ENCODE measurements at places on chromosomes 1 and 21. TPM values are rescaled to one million over a fixed set of nuclear protein-coding genes. Genes with fewer than 3 reads are reported as not detected.

Gene S100A7A
- not detected for total RNA-seq

Gene PLEKHM2
- 81.7 TPM for total RNA-seq

Gene IGSF9
- total RNA-seq = not detected

Gene RIMKLA
- 0.06 TPM for total RNA-seq

Gene TNNI3K
- 2.8 TPM for total RNA-seq

Gene C1orf53
- total RNA-seq = 0.81 TPM

Gene KRTAP11-1
- total RNA-seq = not detected

Gene LYST
- total RNA-seq = 40.0 TPM

Gene SLAMF9
- total RNA-seq = not detected

DNA sequence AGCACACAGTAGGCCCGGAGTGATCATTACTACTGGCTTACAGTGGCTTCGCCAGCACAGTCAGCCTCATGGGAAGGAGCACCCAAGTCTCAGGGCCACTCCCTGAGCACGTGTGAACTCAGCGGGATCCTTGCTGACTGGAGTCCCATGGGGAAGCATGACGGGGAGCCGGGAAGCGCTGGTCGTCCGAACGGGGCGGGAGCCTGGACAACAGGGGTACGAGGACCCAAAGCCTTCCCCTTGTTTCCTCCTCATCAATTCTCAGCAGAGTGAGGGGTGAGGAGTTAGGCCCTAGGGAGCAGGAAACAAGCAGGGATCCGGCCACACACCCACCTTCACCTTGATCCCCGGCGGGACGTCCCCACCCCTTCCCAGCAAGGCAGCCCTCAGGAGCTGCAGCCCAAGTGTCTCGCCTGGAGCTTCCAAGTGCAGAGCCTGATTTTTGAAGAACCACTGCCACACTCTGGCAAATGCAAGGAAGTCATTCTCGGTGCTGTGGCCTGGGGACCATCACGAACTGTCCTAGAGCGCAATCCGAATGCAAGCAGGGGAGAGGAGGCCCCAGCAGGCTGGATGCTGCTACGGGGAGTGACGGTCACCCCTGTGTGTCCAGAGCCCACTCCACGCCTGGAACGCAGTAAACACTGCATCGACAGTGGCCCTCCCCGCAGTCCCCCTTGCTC is 35.5 kb downstream of the TOMM20 start:
- H3K4me1 ChIP-seq = no peaks in the 10 kb centered on the region
- H3K4me3 ChIP-seq = no peak overlapping the region
- DNase-seq = peak; percentile 70
- no peaks in the 10 kb centered on the region for H3K27me3 ChIP-seq
- no peaks in the 10 kb centered on the region for H3K36me3 ChIP-seq
- no peak overlapping the region for H3K27ac ChIP-seq

DNA sequence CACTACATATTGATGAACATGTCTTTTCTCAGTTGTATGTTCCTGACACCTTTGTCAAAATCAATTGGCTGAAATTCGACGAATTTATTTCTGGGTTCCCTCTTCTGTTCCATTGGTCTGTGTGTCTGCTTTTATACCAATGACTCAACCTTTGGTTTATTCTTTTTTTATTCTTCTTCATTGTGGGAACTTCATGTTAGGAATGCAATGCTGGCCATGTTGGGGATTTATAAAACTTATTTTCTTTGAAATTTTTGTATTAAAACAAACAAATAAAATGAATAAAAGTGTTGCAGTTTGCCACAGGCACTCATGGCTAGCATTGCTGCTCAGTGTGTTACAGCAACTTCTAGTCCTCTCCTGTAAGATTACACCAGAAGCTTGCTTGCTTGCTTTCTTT is 287.8 kb downstream of the DUSP10 start:
- H3K4me3 ChIP-seq = no peak overlapping the region
- no peaks in the 10 kb centered on the region for H3K27me3 ChIP-seq
- H3K27ac ChIP-seq = no peak overlapping the region
- no peaks in the 10 kb centered on the region for H3K4me1 ChIP-seq
- no peaks in the 10 kb centered on the region for H3K36me3 ChIP-seq
- DNase-seq = no peak

- H3K27ac ChIP-seq = peak overlapping the region; percentile 87
- no peaks in the 10 kb centered on the region for H3K27me3 ChIP-seq
- no peak overlapping the region for H3K4me3 ChIP-seq
- peaks cover 11% of the 10 kb centered on the region for H3K4me1 ChIP-seq
- no peaks in the 10 kb centered on the region for H3K36me3 ChIP-seq
Measured at GRCh38 chr1:204417074-204417997, 5.7 kb upstream of the PPP1R15B start.

- H3K4me1 ChIP-seq = no peaks in the 10 kb centered on the region
- DNase-seq = no peak
- H3K36me3 ChIP-seq = no peaks in the 10 kb centered on the region
- H3K4me3 ChIP-seq = no peak within 1 kb of the TSS
Measured at GRCh38 chr21:44551340-44551961, at the start of gene KRTAP10-2. TSS of gene KRTAP10-2 (minus strand) at chr21:44551505. CDS start at chr21:44551458, 47 bp downstream.

DNA sequence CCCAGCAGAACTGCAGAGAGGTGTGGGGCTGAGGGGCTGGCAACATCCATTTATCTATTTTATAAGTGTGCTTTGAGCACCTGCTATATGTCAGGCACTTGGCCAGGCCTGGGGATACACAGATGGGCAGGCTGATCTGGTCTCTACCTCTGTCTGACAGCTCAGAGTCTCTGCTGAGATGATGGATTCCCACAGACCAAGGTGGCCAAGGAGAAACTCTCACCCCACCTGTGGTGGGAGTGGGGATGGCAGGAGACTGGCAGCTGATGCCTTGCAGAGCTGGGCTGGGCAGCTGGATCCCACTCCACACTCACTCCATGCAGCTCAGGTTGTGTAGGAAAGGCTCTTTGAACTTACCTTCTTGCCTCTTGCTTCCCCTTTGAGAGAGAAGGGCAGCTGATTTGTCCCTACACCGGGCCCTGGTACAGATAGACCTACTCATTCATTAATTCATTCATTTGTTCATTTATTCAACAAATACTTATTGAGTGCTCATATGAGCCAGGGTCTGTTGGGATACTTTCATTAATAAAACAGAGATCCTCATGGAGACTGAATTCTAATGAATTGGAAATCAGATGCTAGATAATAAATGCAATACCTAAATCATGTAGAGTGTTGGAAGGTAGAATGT is 9.0 kb downstream of the ADORA1 start:
- no peaks in the 10 kb centered on the region for H3K27me3 ChIP-seq
- no peaks in the 10 kb centered on the region for H3K4me1 ChIP-seq

GRCh38 chr1:225711236-225711937 is 58.5 kb upstream of the ENAH start:
- no peaks in the 10 kb centered on the region for H3K36me3 ChIP-seq
- DNase-seq = no peak
- H3K27me3 ChIP-seq = no peaks in the 10 kb centered on the region
- H3K27ac ChIP-seq = no peak overlapping the region
- no peaks in the 10 kb centered on the region for H3K4me1 ChIP-seq

DNA sequence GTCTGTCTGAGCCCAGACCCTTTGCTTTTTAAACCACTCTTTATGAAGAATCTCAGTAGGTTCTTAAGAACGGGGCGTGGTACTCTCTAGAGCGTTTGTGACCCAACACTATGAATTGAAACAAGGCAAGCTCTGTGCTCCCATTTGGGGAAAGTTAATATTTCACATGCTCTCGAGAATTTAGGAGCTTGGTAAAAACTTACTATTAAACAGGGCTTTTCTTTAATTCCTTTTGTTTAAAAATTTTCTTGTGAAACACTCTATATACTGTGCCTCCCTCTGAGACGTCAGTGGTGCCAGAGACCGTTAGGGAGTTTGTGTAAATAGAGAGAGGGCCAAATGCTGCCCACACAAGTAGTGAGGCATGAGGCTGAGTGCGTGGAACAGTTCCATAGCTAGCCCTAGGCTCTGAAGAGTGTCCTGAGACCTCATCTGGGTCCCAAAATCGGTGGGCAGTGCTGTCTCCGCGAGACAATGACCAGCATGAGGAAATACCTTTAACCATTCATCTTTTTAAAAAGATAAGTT is 144.7 kb downstream of the ROR1 start:
- peaks cover 11% of the 10 kb centered on the region for H3K4me1 ChIP-seq
- H3K27me3 ChIP-seq = no peaks in the 10 kb centered on the region
- H3K27ac ChIP-seq = peak overlapping the region; percentile 29
- no peaks in the 10 kb centered on the region for H3K36me3 ChIP-seq

- DNase-seq = no peak
- H3K27me3 ChIP-seq = no peaks in the 10 kb centered on the region
- no peak overlapping the region for H3K4me3 ChIP-seq
- peak overlapping the region; percentile 73 for H3K27ac ChIP-seq
- peaks cover under 1% of the 10 kb centered on the region for H3K4me1 ChIP-seq
Measured at GRCh38 chr21:34528131-34528561, 16.1 kb upstream of the KCNE1 start.

DNA sequence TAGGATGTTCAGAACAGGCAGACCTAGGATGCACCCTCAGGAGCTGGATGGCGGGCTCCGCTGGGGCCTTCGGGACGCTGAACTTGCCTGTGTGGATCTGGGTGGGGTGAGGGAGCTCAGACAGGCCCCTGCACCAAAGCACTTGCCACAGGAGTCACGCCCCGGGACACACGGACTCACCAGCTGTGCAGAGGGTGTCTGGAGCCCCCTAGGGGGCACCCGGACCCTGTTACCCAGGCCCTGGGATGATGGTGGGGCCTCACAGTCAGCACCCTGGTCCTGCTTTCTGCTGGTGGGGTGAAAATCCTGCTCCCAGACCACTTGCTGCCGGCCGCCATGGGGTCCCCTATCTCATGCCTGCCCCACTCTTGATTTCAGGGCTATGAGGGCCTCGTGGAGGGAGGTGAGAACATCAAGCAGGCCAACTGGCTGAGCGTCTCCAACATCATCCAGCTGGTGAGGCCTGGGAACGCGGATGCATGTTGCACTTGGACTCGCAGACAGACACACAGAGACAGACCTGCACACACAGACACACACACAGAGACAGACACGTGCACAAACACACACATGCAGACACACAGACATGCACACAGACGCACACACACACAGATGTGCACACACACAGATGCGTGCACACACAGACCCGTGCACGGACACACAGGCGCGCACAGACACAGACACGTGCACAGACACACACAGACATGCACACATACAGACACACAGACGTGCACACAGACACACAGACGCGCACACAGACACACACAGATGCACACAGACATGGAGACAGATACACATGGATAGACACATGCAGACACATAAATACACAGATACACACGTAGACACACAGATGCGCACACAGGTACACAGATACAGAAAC is 11.0 kb downstream of the PFKL start:
- H3K27ac ChIP-seq = no peak overlapping the region
- no peaks in the 10 kb centered on the region for H3K4me1 ChIP-seq
- no peak for DNase-seq
- H3K36me3 ChIP-seq = no peaks in the 10 kb centered on the region
- H3K4me3 ChIP-seq = no peak overlapping the region

- no peaks in the 10 kb centered on the region for H3K27me3 ChIP-seq
- no peaks in the 10 kb centered on the region for H3K36me3 ChIP-seq
- H3K4me3 ChIP-seq = no peak overlapping the region
- no peaks in the 10 kb centered on the region for H3K4me1 ChIP-seq
- no peak for DNase-seq
Measured at GRCh38 chr1:210541680-210542358, 213.1 kb downstream of the HHAT start.

DNA sequence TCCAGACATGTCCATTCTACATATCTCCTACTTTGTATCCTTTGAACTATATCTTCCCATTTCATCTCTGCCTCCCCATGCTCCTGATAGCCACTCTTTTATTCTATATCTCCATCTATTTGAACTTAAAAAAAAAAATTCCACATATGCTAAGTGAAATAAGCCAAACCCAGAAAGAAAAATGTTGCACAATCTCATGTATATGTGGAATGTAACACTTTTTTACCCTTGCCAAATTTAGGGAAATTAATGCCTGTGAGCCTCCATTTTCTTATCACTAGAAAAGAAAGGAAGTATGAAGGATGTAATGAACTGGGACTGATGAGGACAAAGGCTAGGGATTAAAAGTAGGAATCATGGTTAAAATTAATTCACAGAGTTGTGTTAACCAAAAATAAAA is 53.5 kb downstream of the RGS13 start:
- DNase-seq = no peak
- no peak overlapping the region for H3K4me3 ChIP-seq
- H3K4me1 ChIP-seq = no peaks in the 10 kb centered on the region
- H3K36me3 ChIP-seq = no peaks in the 10 kb centered on the region
- H3K27ac ChIP-seq = no peak overlapping the region

GRCh38 chr21:32007456-32007855 is 134.6 kb downstream of the HUNK start:
- no peak for DNase-seq
- no peaks in the 10 kb centered on the region for H3K27me3 ChIP-seq
- H3K36me3 ChIP-seq = no peaks in the 10 kb centered on the region
- H3K4me3 ChIP-seq = no peak overlapping the region

DNA sequence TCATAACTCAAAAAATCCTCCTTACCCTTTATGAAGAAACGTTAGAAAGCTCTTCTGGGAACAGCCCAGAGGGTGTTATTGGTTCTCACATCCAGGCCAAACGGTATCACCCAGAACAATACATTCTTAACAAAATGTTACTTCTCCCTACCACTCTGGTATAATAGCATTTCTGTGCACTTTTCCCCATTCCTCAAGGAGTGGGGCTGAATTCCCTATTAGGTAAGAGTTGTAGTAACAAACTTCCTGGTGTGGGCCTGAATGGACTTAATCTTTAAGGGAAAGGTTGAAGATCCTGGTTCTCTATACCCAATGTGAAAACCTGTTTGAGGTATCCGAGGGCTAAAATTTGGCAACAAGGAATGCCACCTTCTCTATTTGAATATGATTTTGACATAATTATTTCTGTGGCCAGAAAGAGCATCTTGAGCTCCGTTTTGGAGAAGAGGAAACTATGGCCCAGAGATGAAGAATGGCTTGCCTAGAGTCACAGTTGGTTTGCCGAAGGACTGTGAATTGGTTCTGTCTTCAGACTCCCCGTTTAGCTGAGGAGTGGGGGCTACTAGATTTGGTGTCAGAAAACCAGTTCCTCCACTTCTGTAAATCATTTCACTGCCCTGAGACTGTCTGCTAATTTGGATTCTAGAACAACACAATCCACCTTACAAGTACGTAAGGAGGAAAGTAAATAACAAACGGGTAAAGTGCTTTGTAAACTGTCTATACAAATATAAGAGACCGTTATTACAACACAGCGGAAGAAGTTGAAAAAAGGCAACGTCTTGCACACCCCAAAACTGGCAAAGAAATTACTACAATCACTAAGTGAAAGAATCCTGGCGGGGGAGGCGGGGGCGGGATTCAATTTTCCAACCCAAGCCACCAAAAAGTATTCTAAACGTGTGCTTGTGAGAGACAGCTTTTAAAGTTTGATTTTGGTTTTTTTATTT is 2.3 kb downstream of the ANP32E start:
- H3K27me3 ChIP-seq = no peaks in the 10 kb centered on the region
- no peaks in the 10 kb centered on the region for H3K4me1 ChIP-seq
- H3K36me3 ChIP-seq = no peaks in the 10 kb centered on the region
- H3K4me3 ChIP-seq = peak overlapping the region; percentile 94

DNA sequence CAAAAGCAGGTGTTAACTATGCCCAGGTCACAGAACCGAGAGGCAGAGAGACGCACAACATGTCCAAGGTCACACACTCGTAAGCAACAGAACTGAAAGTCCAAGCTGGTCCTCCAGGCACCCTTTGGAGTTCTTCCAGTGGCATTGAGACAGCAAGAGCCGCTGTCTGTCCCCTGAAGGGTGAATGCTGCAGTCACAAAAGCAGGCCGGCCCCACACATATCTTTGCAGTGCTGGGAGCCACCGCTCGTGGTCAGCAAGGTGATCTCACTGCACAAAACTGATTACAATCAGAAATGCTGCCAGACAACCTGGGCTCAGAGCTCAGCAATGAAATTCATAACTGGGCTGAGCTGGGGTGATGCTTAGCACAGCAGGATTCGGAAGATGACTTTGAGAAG is 47.4 kb upstream of the RAB4A start:
- DNase-seq = no peak
- peaks cover 9% of the 10 kb centered on the region for H3K4me1 ChIP-seq
- no peaks in the 10 kb centered on the region for H3K36me3 ChIP-seq
- no peaks in the 10 kb centered on the region for H3K27me3 ChIP-seq

Measured in aorta (tissue), 5 donors.